ENCODE measurements at places on chromosomes 3 and 15.

GRCh38 chr3:71441925-71442651 is 141.4 kb downstream of the FOXP1 start:
- no peak for DNase-seq

GRCh38 chr15:48336940-48337339 is 5.7 kb downstream of the DUT start:
- no peak for DNase-seq

GRCh38 chr3:39519103-39519502 is 51.6 kb downstream of the MOBP start:
- DNase-seq, result no peak

GRCh38 chr3:71050538-71051258 is 532.8 kb downstream of the FOXP1 start:
- no peak for DNase-seq

DNA sequence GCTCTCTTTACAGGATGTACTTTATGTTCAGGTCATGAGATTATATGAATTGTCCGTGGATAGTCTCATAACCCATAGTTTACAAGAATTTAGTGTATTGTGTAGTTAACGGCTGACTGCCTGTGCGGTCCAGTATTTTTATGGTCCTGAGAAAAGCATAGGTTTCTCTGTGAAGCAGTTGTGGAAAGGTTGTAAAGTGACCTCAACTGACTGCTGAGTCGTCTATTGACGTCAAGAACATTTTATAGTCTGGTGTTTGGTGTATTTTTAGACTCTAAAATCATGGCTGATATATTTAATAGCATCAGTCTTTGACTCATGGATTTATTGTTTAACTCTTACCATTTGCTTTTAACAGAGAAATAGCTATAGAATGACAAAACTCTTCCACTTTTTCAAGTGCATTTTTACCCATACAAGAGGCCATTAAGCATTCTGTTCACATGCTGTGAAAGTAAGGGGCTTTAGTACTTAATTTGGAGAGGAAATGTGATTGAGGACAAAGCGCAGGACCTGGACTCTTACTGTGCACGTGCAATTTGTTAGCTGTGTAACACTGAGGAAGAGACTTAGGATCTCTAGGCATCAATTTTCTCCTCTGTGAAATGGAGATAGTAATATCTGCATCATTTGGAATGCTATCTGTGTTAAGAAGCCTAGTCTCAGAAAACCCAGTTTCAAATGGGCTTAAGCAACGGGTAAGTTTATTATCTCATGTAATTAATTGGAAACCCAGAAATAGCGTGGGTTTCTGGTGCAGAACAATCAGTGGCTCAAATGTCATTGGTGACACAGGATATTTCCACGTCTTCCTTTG is 240.8 kb downstream of the NFKBIZ start:
- no peak for DNase-seq

DNA sequence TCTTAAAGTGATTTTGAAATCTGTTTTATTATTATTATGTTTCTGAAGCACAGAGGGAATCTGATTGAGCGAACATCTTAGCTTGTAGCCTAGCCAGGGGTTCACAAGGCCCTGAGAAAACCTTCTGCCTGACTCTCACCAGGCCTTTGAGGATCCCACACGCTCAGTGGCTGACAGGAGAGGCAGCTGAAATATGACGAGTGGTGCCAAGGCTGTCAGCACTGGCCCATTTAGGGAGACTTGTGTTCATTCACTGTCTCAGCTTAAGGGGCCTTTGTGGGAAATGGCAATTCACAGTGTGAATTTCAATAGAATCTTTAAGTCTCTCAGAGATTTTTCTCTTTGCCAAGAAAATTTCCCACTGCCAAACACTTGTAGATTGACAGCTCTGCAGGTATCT is 770.9 kb downstream of the TUSC7 start:
- DNase-seq, result no peak

DNA sequence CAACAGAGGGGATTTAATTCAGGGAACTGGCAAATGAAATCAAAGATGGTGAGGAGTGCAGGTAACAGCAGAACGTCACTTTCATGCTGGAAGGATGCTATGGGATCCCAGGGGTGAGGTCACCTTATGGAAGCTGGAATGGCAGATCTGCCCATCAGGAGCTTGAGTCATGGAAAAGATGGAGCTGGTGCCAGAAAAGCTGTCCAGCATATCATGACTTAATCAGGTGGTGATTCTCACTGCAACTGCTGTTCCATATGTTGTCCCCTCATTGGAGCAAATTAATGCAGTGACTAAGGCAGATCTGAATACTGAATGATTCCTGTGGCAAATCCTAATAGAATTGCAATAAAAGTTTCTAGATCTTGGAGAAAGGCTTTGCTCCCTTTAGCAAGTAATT is 38.4 kb downstream of the HHLA2 start:
- no peak for DNase-seq

DNA sequence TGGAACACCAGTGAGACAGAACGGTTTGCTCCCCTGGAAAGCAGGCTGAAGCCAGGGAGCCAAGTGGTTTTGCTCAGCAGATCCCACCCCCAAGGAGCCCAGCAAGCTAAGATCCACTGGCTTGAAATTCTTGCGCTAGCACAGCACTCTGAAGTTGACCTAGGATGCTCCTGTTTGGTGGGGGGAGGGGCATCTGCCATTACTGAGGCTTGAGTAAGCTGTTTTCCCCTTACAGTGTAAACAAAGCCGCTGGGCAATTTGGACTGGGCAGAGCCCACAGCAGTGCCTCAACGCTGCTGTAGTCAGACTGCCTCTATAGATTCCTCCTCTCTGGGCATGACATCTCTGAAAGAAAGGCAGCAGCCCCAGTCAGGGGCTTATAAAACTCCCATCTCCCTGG is 241.4 kb downstream of the GABRB3 start:
- DNase-seq, result no peak

GRCh38 chr15:100158356-100158755 is 183.4 kb downstream of the ADAMTS17 start:
- DNase-seq, result no peak

Data from stimulated activated CD8-positive, alpha-beta memory T cell treated with anti-CD3 and anti-CD28 coated beads, Interleukin-2, amount 100 ng/mL, for 1 hour (primary cell).